ENCODE measurements at places on chromosomes 6 and 20. TPM values are rescaled to one million over a fixed set of nuclear protein-coding genes. Genes with fewer than 3 reads are reported as not detected.
A peak's percentile ranks its signal among the peaks of the same experiment; 100 is the strongest.

DNA sequence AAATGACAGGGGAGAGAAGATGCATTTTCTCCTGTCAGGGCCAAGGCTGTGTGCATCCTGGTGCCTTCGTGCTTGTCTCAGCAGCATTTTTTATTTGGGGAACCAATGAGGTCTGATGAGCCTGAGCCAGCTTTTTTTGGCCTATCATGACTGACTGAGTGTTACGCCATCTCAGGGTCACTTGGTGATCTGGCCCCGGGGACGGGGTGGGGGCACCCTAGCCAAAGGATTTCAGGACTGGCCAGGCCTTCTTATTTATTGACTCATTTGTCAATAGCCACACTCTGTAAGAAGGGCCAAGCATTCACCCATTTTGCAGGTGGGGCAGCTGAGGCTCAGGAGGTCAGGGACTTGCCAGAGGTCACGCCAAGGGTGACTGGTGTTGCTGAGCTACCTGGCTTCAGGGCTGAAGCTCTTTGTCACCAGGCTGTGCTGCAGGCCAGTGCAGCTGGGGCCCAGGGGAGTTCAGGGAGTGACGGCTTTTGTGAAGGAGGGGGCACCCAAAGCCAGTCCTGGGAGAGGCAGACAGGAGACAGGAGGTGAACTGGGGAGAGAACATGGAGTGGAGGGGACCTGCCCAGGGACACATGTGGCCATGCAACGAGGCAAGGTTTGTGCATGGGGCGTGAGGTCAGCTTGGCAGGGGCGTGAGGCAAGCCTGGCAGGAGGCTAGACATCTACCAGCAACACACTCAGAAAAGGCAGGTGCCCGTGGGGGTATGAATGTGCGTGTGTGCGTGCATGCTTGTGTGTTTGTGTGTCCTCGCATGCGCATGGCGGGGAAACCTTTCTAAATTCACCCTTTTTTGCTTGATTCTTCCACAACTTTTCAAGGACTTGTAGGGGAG is 31.1 kb downstream of the VSTM2L start:
- no peak for ATAC-seq

GRCh38 chr20:53660078-53660909 is 66.7 kb upstream of the ZNF217 start:
- ATAC-seq = peak; percentile 74

GRCh38 chr20:33345342-33345741 is 56.0 kb downstream of the CDK5RAP1 start:
- ATAC-seq = no peak

DNA sequence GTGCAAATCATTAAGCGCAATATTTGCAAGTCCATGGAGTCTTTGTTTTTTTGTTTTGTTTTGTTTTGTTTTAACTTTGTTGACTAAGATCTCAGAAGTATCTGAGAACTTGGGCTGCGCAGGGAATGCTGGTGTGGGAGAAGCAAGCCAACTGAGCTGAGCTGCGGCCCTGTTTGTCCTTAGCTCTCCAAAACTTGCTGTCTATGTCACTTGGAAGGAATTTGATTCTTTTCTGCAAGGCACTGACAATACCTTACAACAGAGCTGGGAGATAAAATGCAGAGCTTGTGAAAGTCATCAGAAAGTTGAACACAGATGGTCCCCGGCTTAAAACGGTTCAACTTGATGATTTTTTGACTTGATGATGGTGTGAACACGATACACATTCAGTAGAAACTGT is 5.4 kb downstream of the SLC22A23 start:
- no peak for ATAC-seq

- ATAC-seq = no peak
These were observed 70.5 kb upstream of the SLCO4A1 start for GRCh38 chr20:62571669-62572344.

DNA sequence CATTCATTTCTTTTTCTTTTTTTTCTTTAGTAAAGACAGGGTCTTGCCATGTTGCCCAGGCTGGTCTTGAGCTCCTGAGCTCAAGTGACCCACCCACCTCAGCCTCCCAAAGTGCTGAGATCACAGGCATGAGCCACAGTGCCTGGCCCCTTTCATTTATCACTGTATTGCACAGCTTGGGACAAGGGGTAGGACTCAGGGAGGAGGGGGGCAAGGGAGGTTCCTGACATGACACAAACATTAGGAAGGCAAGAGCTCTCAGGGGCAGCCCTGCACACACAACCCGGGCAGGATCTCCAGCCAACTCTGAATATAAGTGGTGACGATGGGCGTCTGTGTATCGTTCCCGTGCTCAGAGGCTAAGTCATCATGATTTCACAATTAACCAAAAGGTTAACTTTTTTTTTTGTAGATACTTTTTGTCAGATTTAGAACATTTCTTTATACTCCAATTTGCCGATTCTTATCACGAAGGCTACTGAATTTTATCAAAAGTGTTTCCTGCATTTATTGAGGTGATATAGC is 19.9 kb downstream of the SLC2A4RG start:
- no peak for ATAC-seq

GRCh38 chr20:11429889-11430519 is 487.7 kb upstream of the BTBD3 start:
- no peak for ATAC-seq

GRCh38 chr6:109373762-109374161 is 8.5 kb downstream of the CD164 start:
- ATAC-seq = no peak

GRCh38 chr6:11224252-11224965 is 8.1 kb downstream of the NEDD9 start:
- ATAC-seq = no peak

DNA sequence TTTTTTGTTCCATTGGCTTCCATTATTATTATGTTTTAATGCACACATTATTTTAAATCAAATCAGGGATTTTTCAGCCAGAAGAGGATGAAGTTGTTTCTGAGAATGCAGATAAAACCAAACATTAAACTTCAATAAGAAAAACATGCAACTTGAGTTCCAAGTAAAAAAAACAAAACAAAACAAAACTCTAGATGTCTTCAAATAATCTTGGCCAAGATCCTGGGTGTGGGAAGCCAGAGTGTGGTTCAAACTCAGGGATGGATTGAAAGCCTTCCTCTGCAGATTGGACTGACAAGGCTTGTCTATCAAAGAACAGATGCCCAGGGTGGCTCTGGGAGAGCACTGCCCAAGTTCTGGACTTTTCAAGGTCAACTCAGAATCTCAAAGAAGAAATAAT is 134.1 kb downstream of the LCA5 start:
- no peak for ATAC-seq

DNA sequence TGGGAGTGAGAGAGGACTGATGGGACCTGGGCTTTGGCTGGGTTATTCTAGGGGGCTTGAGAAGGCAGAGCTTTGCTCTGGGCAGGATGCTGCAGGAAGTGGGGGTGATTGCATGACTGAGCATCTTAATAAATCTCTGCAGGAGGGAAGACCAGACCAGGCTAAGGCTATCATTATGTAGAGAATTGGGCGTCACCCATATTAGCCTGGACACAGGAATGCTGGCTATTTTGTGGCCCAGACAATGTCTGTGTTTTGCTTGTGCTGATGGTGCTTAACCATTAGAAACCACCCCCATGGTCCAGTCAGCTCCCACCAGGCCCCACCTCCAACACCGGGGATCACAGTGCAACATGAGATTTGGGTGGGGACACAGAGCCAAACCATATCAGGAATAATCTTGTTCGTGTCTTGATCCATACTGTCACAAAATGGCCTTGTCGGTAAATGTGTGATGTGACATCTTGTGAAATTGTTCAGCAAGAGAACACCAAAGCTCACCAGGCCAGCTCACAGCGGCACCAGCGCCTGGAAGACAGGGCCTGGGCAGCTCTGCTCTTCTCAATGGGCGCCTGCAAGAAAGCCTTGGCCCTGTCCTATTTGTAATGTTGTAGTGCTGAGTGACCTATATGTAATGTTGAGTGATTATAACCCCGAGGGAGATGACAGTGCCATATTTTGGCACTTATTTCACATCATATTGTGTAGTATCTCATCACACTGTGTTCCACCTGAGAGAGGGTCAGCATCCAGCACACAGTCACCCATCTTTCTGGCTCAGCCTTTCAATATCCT is 211.8 kb downstream of the QKI start:
- no peak for ATAC-seq

GRCh38 chr6:33279971-33280511 is 3.1 kb downstream of the B3GALT4 start:
- ATAC-seq = no peak

- ATAC-seq = no peak
These were observed 38.0 kb upstream of the IPCEF1 start for GRCh38 chr6:154394571-154394970.

DNA sequence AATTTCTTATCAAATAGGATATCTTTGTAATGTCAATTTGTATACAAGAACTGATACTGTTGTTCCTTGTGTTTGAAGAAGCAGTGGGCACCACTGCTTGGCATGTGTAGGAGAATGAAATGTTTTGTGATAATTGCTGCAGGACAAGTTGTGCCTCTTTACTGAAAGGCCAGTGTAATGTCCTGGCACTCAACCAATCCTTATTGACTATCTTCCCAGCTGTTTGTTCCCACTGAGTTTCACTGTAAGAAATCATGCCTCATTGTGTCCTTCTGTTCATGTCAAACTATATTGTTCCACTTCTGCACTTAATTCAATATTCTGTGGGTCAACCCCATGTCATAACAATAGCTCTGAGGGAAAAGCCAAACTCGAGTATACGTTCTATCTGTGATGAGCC is 136.1 kb upstream of the FAM83B start:
- ATAC-seq = no peak

- peak; percentile 70 for ATAC-seq
These were observed 89.1 kb upstream of the PHACTR3 start for GRCh38 chr20:59515013-59515905.

- ATAC-seq = no peak
These were observed 90.2 kb downstream of the THBS2 start for GRCh38 chr6:169163411-169163901.

DNA sequence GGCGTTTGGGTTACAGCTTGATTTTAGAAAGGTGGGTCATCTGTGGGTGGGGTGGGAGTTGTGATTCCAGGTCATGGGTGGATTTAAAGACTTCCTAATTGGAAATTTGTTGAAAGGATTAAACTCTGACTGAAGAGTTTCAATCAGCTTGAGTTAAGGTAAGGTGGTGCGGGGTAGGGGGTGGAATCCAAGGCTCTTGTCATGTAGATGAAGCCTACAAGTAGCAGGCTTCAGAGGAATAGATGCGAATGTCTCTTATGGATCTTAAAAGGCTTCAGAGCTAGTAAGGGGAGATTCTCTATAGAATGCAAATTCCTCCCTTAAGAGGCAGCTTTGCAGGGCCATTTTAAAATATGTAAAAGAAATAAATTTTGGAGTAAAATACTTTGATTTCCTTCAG is 645.3 kb downstream of the FRK start:
- no peak for ATAC-seq

DNA sequence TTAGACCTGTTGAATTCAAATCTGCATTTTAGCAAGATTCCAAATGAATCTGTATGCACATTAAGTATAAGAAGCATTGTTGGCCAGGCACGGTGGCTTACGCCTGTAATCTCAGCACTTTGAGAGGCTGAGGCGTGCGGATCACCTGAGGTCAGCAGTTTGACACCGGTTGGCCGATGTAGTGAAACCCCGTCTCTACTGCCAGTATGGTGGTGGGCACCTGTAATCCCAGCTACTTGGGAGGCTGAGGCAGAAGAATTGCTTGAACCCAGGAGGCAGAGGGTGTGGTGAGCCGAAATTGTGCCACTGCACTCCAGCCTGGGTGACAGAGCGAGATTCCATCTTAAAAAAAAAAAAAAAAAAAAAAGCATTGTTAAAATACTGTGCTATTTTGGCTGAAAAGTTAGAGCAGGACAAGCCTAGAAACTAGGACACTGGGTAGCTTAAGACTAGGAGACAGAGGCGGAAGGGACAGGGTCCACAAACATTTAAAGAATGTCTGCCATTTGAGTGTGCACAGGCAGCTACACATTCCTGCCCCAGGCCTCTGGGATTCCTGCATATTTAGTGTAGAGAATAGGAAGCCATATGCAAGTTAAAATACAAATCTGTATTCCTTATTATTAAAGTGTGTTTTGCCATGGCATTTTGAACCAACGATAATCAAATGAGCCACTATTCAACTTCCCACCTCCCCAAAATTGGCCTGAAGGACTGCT is 45.1 kb upstream of the EEF1A1 start:
- ATAC-seq = no peak

GRCh38 chr6:31844507-31844906 is 17.0 kb downstream of the HSPA1B start:
- no peak for ATAC-seq

DNA sequence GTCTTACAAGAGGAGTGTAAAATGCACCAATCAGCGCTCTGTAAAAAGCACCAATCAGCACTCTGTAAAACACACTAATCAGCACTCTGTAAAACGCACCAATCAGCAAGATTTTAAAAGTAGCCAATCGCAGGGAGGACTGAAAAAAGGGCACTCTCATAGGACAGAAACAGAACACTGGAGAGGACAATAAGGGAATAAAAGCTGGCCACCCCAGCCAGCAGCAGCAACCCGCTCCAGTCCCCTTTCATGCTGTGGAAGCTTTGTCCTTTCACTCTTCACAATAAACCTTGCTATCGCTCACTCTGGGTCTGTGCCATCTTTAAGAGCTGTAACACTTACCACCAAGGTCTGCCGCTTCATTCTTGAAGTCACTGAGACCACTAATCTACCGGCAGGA is 1.7 kb upstream of the AIG1 start:
- ATAC-seq = no peak

- no peak for ATAC-seq
These were observed 173.0 kb downstream of the AIG1 start for GRCh38 chr6:143233554-143234285.

DNA sequence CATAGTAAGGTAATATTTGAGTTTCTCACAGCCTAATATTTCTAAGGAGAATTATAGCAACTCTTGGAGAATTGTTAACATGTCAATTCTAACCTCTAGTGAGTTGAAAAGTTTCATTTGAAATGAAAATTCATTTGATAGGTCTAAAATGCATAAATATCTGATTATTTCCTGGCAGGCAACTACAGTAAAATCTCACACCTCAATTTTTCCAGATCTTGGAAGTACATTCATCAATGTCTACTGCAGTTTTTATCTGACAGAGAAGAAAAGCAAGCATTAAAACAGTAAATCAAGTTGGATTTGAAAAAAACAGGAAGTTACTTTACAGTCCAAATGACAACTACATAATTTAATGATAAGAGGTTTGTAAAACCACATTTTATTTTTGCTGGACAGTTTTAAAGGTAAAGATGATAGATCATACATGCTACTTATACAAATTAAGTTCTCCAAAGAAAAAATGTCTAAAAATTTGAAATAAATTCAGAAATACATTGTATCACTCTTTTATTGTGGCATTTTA is 631.3 kb downstream of the EYS start:
- no peak for ATAC-seq

GRCh38 chr20:22248051-22248667 is 336.2 kb downstream of the FOXA2 start:
- ATAC-seq = no peak

- ATAC-seq = no peak
These were observed 50.9 kb downstream of the CCN2 start for GRCh38 chr6:131900231-131900630.

The OVOL2 gene
- not detected for total RNA-seq

The PKHD1 gene
- total RNA-seq = under 0.01 TPM

The SLC24A3 gene
- total RNA-seq = 13.5 TPM

The COX4I2 gene
- total RNA-seq = not detected

The UBE2C gene
- total RNA-seq = not detected

The RIPPLY2 gene
- total RNA-seq = not detected

The RIPOR3 gene
- total RNA-seq = 24.1 TPM

The ADTRP gene
- 0.72 TPM for total RNA-seq

The GUCA1A gene
- total RNA-seq = not detected

The KCNK16 gene
- not detected for total RNA-seq

The OR2J3 gene
- not detected for total RNA-seq

The PTCHD4 gene
- 2.6 TPM for total RNA-seq

The CDC5L gene
- 32.1 TPM for total RNA-seq

The BCAS1 gene
- not detected for total RNA-seq

The PRKN gene
- total RNA-seq = 8.4 TPM

The PRSS35 gene
- 0.40 TPM for total RNA-seq

The GNAS-AS1 gene
- total RNA-seq = not detected

The SLC17A3 gene
- total RNA-seq = not detected

All from gastroesophageal sphincter (tissue), 4 donors.